ENCODE measurements at places on chromosomes 13 and 19.

- DNase-seq = no peak
Observed at GRCh38 chr13:98783856-98784478, 31.5 kb upstream of the SLC15A1 start.

DNA sequence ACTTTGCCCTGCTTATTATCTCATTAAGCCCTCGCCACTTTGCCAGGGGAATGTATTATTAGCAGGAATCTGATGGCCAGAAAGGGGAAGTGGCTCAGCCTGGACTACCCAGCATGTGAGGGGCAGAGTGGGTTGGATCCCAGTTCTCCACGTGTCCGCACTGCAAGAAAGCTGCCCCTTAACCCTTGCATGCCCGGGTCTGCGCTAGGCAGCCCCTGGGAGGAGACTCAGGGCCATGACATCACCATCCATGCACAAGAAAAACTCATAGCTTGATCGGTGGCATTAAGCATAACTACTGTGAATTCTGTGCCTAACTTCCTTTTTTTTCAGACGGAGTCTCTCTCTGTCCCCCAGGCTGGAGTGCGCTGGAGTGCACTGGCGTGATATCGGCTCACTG is 8.9 kb downstream of the CACNG8 start:
- DNase-seq = no peak

DNA sequence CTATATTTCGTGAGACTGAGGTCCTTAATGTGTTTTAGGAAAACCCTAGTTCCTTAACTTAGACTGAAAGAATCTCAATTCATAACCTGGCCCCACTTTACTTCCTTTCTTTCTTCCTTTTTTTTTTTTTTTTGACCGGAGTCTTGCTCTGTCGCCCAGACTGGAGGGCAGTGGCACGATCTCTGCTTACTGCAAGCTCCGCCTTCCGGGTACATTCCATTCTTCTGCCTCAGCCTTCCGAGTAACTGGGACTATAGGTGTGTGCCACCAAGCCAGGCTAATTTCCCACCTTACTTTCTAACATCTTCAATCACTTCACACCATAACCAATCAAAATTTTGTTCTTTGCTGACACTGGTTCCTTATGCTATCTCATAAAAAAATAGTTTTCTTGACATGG is 2097.0 kb downstream of the PCDH9 start:
- no peak for DNase-seq

- no peak for DNase-seq
Observed at GRCh38 chr13:90485436-90485835, 862.1 kb upstream of the MIR17HG start.

- DNase-seq = no peak
Observed at GRCh38 chr13:51047434-51048165, 63.5 kb downstream of the C13orf42 start.

DNA sequence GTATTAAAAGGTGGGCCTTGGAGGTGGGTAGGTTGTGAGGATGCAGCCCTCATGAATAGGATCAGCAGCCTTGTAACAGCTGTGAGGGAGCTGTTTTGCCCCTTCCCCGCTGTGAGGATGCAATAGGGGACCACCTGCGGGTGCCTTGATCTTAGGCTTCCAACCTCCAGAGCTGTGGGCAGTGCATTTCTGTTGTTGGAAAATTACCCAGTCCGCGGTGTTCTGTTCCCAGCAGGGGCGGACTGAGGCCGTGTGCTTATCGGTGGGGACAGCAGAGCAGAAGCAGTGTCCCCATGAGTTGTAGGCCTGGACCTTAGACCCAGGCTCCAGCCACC is 54.8 kb upstream of the TEX29 start:
- no peak for DNase-seq

- peak; percentile 15 for DNase-seq
Observed at GRCh38 chr13:102399791-102400674, 1.8 kb downstream of the FGF14 start.

- DNase-seq = no peak
Observed at GRCh38 chr19:10874024-10874423, 2.7 kb downstream of the CARM1 start.

DNA sequence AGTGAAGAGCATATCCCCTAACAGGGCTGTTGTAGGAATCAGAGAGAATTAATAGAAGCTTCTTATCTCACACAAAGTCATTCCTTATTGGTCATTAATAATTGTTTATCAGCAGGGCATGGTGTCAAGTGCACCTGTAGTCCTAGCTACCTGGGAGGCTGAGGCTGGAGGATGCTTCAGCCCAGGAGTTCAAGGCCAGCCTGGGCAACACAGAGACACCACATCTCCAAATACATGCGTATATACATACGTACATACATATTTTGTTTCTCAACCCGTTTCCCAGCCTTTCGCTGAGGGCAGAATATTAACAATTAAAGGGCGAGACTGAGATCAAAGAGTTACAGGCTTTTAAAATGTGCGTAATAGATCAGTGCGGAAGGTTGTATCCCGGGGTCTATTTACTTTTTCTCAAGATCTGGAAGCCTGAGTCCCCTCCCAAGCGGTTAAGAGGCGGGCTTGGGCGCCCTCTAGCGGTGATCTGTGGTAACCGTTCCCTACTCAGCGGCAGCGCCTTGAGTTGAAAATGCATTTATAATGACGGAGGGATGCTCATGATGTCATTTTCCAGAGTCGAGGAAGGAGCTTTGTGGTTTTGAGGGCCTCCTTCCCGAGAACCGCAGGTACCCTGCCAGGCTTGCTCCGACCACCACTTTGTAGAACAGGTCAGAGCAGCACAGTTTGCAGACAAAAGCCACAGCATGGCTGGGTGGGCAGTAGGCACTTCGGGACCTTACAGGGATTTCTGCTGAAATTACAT is 169.6 kb upstream of the GPR12 start:
- peak; percentile 64 for DNase-seq

GRCh38 chr19:4089400-4089908 is 22.8 kb upstream of the ZBTB7A start:
- no peak for DNase-seq

GRCh38 chr13:43785261-43785649 is 1.5 kb downstream of the ENOX1 start:
- no peak for DNase-seq

DNA sequence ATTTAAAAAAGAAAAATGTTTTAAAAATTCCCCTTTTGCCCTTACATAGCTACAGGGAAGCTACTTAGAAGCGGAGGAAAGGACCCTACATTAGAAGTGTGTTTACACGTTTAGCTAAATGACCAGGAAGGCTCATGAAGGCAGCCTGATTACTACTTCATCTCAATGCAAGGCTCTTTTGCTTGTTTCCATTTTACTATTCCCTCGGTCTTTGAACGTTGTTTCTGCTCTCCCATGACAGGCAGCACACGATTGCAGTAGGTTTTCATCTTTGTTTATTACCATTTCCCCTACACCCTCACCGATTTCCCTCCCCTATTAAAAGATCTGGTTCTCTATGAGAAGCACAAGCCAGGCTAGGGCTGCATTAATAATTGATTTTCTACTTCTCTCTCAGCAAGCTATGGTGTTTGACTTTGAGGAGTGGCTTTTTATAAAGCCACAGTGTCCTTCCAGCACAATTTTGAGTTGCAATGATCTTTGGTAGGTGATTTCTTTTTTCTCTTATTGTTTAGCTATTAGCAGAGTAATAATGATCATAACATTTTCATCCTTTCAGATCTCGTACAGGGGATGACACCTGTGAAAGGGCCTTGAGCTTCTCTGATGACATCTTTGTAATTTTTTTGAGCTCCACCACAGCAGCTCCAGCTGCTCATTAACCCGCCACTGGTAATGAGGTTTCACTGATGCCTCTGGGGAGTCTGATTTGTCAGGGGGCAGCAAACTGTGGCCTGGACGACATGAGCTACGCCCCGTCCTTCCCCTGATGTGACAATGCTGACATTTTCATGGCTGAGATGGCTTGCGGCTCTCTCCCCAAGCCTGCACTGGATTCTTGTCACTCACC is 670.3 kb downstream of the UQCRFS1 start:
- DNase-seq = no peak

DNA sequence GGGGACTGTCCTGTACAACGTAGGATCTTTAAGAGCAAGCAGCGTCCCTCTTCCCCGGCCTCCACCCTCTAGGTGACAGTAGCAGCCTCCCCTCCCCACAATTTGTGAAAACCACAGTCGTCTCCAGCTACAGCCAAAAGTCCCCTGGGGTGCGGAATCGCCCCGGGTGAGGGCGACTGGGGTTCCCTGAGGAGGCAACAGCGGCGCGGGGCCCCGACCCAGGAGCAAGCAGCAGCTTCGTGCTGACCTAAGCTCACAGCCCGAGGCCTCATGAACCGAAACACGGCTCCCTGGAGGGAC is 322 bp downstream of the ZNF558 start:
- DNase-seq = no peak

DNA sequence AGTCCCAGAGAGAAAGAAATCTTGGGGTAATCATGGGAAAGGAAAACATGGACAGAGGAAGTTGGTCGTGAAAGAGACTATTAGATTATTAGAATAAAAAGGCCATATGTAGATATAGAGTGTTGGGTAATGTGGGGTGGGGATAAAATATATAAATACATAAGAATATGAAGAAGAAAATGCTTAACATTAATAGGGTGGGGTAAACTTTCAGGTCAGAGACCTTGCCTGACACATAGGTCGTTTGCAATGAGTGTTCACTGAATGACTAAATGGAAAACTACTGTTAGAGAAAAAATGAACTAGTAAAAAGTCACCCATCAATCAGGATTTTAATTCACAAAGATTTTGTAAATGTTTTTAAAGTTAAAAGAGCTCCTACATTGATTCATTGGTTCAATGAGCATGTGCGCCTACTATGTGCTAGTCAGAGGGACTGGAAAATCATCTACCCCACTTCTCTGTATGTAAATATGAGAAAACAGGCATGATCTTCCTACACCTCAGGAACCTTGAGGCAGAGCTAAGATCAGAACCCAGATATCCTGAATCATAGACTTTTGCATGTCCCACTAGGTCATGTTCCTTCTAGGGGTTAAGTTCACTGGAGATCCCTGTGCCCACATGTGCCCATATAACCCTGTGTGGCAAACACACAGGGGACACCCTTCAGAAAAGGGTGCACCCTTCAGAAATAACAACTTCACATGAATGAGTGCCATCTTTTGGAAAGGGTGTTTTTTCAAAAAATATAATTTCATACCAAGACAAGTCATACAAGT is 24.6 kb upstream of the KLF12 start:
- DNase-seq = no peak

GRCh38 chr19:18008814-18009213 is 844 bp downstream of the ARRDC2 start:
- no peak for DNase-seq

DNA sequence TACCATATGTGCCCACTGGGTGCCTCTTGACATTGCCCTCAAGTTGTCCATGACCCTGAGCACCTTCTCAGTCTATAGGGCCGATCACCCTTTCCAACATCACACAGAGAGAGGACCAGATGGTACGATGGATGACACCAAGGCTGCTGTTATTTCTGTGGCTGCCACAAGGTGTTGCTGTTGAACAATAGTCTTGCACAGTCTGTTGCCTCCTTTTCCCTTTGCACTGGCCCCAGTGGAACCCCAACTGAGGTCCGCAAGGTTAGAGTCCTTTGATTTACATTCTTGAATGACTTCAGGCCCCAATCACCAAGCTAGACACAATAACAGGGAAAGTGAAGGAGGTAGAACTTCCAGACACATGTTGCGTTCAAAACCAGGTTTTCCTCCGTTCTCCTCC is 52.0 kb downstream of the TINCR start:
- no peak for DNase-seq

DNA sequence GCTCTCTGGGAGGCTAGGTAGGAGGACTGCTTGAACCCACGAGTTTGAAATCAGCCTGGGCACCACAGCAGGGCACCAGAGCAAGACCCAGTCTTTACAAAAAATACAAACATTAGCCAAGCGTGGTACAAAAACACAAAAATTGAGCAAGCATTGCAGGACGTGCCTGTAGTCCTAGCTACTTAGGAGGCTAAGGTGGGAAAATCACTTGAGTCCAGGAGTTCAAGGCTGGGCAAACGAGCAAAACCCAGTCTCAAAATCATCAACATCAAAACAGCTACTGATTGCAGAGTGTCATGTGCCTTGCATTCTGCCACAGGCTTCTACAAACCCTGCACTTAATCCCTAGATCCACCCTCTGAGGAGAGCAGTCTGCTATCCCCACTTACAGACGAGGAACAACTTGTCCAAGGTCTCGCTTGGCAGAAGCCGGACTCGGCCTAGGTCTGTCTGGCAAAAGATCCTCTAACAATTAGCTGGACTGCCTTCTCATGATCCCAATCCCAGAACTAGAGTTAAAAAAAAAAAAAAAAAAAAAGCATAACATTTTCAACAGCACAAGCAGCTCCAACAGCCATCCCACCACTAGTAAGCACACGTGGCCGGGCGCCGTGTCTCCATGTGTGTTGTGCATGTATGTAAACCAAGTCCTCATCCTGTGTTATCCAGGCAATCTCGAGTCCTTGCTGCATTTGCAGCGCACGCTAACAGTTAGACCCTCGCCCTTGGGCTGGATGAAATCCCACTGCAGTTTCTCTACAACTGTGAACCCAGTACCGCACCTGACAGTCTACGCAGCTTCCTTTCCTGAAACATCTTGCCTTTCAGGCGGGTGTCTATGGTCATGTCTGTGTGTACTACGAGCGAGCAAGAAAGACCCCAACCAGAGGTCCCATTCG is 2.0 kb downstream of the PPP6R1 start:
- no peak for DNase-seq

- DNase-seq = no peak
Observed at GRCh38 chr13:53411463-53411862, 382.9 kb downstream of the OLFM4 start.

DNA sequence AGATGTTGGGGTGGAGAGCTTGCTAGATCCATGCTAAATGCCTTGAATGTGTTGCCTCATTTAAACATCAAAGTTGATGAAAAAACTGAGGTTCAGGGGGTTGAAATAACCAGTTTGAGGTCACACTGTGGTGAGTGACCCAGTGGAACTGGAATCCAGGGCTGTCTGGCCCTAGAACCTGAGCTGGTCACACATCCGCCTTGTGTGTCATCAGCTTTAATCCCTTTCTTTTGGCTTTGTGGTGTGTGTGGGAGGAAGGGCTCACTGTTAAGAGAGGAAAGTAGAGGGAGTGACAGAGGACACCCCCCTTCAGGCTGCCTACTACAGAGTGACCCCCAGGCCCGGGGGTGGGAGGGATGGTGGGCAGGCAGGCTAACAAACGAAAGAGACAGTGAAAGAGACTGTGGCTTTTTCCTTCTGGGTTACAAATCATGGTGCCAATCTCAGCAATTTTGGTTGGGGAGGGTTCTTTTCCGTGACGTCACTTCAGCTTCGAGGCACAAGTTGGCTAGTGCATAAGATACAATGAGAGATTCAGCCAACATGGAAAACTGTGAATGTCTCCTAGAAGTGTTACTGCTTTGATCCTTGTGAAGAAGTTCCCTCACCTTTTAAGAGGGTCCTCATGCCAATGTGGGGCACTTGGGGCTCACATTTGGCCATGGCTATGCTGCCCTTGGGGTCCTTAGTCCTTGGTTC is 164.9 kb downstream of the DLEU7 start:
- no peak for DNase-seq

DNA sequence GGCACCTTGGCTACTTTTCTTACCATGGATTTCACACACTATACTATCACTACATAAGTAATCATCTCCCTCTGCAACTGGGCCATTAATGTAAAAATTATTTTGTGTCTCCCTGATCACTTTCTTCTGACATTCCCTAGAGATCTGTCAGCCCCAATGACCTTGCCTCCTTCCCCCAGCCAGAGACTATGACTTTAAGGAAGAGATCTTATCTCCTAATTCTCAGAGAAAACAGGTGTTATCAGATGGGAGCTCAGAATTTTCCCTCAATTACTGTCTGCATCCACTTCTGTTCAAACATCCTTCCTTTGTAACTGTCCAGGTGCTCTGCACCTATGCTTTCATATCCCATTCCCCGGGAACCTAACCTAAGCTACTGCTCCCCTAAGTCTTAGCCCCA is 397.5 kb downstream of the DIAPH3 start:
- no peak for DNase-seq

Data from amygdala (tissue), 56 donors.